ENCODE measurements at places on chromosomes 7 and 10. TPM values are rescaled to one million over a fixed set of nuclear protein-coding genes. Genes with fewer than 3 reads are reported as not detected.

DNA sequence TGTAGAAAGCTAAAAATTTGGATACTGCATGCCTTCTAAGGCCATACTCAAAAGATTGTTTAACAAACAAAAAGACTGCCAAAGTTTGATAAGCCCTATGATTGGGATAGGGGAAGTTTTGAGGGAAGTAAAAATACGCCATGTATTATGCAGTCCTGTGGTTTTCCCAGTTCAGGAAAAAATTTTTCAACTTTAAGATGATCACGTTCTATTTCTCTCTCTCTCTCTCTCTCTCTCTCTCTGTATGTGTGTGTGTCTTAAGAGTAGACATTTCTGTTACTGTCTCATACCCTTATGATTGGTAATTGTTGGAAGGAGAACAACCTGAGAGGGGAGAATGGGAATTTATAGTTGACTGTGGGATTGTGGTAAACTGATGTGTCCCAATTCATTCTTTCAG is 69.1 kb upstream of the CYP26C1 start:
- no peaks in the 10 kb centered on the region for H3K36me3 ChIP-seq
- no peak for DNase-seq
- H3K4me1 ChIP-seq: no peaks in the 10 kb centered on the region
- no peak overlapping the region for H3K4me3 ChIP-seq

DNA sequence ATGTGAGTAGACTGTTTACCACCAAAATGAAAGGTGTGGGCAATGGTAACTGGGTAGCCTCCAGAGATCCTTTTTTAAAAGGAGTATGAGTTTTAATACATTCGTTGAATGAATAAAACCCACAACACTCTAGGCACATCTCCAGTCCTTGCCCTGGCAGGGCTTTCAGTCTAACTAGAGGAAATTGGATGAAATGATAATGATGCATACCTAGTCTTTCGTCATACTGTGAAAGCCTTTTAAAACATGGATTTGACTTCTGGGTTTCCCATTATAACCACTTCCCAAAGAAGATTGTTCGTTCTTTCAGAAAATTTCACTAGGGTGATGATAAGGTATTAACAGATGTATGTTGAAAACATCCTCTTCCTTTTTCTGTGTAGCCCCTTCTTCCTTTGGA is 110.8 kb downstream of the REEP3 start:
- peak; percentile 62 for DNase-seq
- H3K27ac ChIP-seq: no peak overlapping the region
- no peak overlapping the region for H3K4me3 ChIP-seq

GRCh38 chr7:140283472-140283871 is 106.7 kb upstream of the KDM7A start:
- H3K4me1 ChIP-seq: no peaks in the 10 kb centered on the region
- H3K4me3 ChIP-seq: no peak overlapping the region
- no peak overlapping the region for H3K27ac ChIP-seq
- H3K36me3 ChIP-seq: no peaks in the 10 kb centered on the region
- DNase-seq: no peak
- H3K27me3 ChIP-seq: no peaks in the 10 kb centered on the region

- DNase-seq: peak; percentile 93
- H3K4me3 ChIP-seq: no peak overlapping the region
- H3K27me3 ChIP-seq: no peaks in the 10 kb centered on the region
- H3K4me1 ChIP-seq: peaks cover 23% of the 10 kb centered on the region
Observed at GRCh38 chr7:4692055-4692454, 10.0 kb downstream of the FOXK1 start.

DNA sequence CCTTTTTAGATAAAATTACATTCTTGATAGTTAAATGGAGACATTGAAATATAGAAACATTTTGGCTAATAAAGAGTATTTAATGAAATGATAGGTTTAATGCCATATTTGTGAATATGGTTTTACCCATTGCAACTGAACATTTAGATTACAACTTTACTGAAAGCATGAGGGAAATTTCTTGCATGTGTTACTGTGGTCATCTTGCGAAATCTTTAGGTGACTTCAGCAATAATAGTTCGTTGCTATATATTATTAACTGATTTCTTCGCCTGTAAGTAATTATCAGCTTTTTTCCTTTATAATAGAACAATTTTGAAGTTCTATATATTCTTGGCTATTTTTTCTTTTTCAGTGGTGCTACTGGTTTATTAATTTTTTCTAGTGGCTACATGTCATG is 83.2 kb downstream of the MLLT10 start:
- H3K4me3 ChIP-seq: no peak overlapping the region
- H3K27ac ChIP-seq: no peak overlapping the region
- H3K4me1 ChIP-seq: no peaks in the 10 kb centered on the region
- H3K27me3 ChIP-seq: no peaks in the 10 kb centered on the region

Gene TRIM50
- 0.44 TPM for total RNA-seq

DNA sequence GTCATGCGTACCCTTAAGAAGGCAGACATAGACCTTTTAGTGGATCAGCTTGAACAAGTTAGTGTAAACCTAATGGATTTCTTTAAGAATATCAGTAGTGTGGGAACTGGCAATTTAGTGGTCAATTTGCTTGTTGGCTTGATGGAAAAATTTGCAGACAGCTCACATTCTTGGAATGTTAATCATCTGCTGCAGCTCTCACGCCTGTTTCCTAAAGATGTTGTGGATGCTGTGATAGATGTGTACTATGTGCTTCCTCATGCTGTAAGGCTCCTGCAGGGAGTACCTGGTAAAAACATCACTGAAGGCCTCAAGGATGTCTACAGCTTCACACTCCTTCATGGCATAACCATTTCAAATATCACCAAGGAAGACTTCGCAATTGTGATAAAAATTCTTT is 103.4 kb downstream of the ABCA13 start:
- DNase-seq: no peak
- H3K27ac ChIP-seq: no peak overlapping the region
- no peaks in the 10 kb centered on the region for H3K4me1 ChIP-seq
- H3K4me3 ChIP-seq: no peak overlapping the region
- H3K36me3 ChIP-seq: no peaks in the 10 kb centered on the region
- no peaks in the 10 kb centered on the region for H3K27me3 ChIP-seq

- H3K27me3 ChIP-seq: no peaks in the 10 kb centered on the region
- H3K27ac ChIP-seq: no peak overlapping the region
- H3K4me3 ChIP-seq: no peak overlapping the region
- no peaks in the 10 kb centered on the region for H3K4me1 ChIP-seq
- DNase-seq: no peak
Observed at GRCh38 chr10:29446327-29446726, 157.5 kb downstream of the LYZL1 start.

Gene KAZALD1
- 60.2 TPM for total RNA-seq

Gene CALHM2
- total RNA-seq: 10.5 TPM

DNA sequence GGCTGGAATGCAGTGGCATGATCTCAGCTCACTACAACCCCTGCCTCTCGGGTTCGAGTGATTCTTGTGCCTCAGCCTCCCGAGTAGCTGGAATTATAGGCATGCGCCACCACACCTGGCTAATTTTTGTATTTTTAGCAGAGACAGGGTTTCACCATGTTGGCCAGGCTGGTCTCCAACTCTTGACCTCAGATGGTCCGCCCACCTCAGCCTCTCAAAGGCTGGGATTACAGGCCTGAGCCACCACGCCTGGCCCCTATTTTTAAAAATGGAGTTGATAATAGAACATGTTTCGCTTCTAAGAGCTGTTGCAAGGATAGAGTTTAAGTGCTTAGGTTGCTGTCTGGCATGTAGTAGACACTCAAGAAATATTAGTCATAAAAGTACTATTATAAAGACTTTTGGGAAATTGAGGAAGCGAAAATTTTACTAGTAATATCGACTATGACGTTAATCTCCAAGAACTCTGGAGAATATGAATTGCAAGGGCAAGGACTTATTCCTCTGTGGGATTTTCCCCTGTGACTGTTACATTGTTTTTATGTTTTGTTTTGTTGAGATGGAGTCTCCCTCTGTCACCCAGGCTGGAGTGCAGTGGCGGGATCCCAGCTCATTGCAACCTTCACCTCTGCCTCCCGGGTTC is 7.9 kb downstream of the GTF2I start:
- no peak for DNase-seq
- H3K4me1 ChIP-seq: peaks cover 19% of the 10 kb centered on the region
- no peak overlapping the region for H3K27ac ChIP-seq
- peaks cover 23% of the 10 kb centered on the region for H3K36me3 ChIP-seq

DNA sequence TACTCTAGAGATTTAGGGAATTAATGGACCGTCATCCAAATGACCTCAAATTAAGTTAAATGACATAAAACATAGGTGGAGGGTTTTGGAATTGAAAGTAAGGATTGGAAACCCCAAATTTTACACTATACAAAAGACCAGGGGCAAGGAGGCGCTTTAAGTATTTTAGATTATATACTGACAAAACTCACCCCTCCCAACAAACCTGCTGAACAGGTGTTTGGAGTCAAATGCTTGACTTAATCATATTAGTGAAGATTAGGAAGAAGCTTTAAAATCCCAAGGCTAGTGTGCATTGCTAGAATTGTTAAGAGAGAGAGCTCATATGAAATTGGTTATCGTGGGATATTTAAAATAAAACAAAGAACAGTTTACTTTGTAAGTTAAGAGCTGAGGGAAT is at the start of gene GNGT1:
Gene GNGT1 (plus strand): TSS at position 301 of the 400 bp plus-strand sequence. CDS start 180 bp downstream, outside the sequence.
- H3K27ac ChIP-seq: no peak within 1 kb of the TSS
- no peak for DNase-seq
- no peaks in the 10 kb centered on the region for H3K36me3 ChIP-seq
- no peak within 1 kb of the TSS for H3K4me3 ChIP-seq

GRCh38 chr7:44930921-44931320 is 45.6 kb upstream of the PURB start:
- H3K4me3 ChIP-seq: no peak overlapping the region
- peaks cover 3% of the 10 kb centered on the region for H3K27me3 ChIP-seq
- DNase-seq: no peak
- no peak overlapping the region for H3K27ac ChIP-seq
- no peaks in the 10 kb centered on the region for H3K4me1 ChIP-seq

DNA sequence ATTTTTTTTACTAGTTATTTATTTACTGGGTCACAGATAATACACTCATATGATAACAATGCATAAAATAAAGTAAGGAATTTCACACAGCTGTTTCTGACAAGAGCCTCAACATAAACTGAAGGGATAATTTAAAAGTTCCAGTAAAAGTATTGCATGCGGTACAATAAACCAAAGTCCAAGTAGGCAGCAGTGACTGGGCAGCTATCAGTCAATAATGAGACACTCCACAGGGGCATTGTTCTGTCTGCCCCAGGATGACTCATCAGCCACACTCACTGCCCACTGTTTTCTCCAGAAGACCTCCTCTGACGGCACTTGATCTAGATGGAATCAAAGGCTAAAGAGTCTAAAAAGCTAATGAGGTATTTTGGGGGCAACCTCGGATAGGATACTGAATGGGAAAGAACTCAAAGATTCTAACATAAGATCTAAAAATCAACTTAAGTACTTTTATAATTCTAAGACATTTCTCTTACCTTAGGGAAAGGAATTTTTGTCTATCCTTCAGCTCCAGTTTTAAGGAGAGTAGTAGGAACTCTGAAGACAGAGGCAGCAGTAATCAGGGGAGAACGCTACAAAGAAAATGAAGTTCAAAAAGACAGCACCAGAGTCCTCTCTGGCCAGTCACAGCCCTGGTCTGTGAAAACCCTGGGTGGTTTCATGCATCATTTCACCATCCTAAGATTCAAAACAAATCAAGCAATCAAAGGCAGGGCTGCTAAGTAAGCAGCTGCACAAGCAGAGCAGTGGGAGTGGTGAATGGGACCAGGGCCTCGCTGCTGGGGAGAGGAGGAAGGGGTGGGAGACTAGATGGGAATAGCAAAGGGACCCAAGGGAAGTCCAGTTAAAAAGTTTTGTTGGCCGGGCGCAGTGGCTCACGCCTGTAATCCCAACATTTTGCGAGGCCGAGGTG is 175.1 kb downstream of the AVL9 start:
- H3K4me1 ChIP-seq: no peaks in the 10 kb centered on the region
- H3K4me3 ChIP-seq: no peak overlapping the region
- no peaks in the 10 kb centered on the region for H3K27me3 ChIP-seq
- no peak overlapping the region for H3K27ac ChIP-seq

Gene FAM25G
- total RNA-seq: not detected

DNA sequence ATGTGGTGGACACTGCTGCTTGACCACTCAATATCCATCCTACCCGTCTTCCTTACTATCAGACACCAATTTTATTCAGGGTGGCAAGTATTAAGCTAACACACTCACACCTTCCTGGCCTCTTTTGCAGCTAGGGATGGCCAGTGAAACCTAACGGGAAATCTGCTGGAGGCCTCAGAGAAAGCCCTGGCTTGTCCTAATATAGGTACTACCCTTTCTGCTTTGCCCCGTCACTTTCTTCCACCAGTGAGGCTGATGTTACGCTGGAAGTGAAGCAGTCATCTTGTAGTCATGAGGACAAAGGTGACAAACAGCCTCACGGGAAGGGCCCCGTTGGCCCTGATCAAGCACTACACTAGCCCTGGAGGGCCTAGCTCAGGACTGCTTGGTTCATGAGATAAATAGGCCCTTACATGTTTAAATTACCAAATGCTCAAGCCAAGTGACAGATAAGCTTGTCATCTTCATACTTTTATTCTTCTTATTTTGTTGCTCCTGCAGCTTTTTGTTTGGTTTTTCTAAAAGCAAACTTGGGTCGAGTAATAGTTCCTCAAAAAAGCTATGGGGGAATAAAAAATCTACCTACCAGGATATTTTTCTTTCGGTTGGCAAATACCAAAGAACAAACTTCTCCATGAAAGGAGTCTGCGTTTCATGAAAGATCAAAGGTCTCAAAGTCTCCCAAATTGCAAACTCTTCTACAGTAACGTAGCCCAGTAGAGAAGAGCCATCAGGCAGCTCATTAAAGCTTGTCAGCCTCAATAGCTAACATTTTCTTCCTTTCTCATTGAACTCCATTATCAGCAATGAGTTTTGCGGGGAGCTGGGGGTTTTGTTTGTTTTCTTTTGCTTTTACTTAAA is 17.5 kb downstream of the CREB3L2 start:
- DNase-seq: no peak
- no peaks in the 10 kb centered on the region for H3K27me3 ChIP-seq
- peaks cover 11% of the 10 kb centered on the region for H3K36me3 ChIP-seq
- H3K4me3 ChIP-seq: no peak overlapping the region
- no peak overlapping the region for H3K27ac ChIP-seq

GRCh38 chr7:30690011-30690410 is 7.8 kb upstream of the CRHR2 start:
- H3K27me3 ChIP-seq: peaks cover 6% of the 10 kb centered on the region
- no peaks in the 10 kb centered on the region for H3K36me3 ChIP-seq
- H3K4me1 ChIP-seq: peaks cover 10% of the 10 kb centered on the region

DNA sequence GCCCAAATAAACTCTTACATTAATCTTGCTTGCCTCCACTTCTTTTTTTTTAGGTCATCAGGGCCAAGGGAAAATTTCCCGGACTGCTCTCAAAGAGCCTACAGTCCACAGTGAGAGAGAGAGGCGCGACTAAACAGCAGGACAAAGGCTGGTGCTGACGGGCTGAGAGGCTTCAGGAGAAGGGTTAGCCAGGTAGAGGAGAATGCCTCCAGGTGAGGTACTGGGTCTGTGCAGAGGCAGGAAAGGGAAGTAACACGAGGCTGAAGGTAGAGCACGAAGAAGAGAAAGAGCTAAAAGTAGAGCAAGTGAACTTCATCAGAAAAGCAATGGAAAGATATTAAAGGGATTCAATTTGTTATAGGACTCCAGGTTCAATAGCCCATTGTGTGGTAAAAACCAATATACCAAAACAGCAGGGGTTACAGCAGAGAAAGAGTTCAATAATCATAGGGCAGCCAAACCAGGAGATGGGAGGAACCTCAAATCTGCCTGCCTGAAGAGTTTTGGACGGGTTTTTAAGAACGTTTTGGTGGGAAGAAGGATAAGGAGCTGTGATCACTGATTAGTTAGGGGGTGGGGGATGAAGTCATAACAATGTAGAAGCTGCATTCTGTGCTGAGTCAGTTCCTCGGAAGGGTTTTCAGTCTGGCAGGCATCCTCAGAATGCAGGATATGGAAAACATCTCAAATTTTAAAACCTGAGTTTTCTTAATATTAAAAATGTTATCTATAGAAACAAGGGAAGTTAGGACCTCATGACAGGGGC is 171.5 kb downstream of the AKR1D1 start:
- no peaks in the 10 kb centered on the region for H3K4me1 ChIP-seq
- H3K36me3 ChIP-seq: no peaks in the 10 kb centered on the region
- H3K4me3 ChIP-seq: no peak overlapping the region
- DNase-seq: no peak
- H3K27ac ChIP-seq: no peak overlapping the region

Gene CDH23
- total RNA-seq: 4.2 TPM

Data from muscle of leg (tissue), 16 donors.